ENCODE measurements at places on chromosomes 1 and 21.

DNA sequence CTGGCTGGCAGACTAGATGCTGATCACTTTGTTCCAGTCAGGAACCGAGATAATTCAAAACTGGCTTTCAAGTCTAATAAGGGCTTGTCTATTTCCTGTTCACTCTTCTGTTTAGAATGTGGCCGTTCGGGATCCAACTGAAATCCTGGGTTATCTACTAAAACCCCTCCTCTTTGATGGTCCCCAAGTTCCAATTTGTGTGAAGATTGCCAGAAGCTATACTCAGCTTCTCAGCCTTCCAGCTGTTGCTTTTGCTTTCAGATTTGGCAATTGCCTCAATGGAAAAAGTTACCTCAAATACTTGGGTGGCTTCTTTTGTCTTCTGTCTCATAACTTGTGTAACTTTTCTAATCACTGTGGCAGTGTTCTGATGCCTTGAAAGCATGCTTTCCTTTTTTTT, 43.7 kb downstream of the BTBD8 start:
- no peak for DNase-seq

DNA sequence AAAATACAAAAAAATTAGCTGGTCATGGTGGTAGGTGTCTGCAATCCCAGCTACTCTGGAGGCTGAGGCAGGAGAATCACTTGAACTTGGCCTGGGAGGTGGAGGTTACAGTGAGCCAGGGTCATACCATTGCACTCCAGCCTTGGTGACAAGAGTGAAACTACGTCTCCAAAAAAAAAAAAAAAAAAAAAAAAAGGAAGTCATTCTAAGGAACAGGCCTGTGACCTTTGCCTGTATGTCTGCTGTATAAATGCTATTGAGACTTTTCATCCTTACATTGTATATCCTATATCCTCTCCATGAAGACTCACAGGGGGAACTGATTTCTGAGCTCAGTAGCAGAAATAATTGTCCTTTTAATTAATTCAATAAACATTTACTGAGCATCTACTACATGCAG, 7.5 kb upstream of the CTPS1 start:
- no peak for DNase-seq

DNA sequence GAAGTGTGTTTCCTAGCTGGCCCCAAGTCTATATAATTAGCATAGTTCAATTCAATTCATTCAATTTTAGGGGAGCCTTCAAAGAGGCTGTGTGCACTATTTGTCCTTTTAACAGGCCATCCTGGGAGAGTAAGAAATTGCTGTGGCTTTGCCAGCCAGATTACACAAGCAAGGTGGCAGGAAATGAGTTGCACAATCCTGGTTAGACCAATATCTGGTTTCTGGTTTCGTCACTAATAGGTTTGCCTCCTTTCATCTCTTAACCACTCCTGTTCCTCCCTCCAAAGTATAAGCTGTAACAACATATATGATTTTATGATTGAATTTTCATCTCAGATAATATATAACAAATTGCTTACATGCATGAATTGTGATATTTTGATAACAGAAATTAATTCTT, 84.1 kb upstream of the NEGR1 start:
- peak; percentile 87 for DNase-seq

DNA sequence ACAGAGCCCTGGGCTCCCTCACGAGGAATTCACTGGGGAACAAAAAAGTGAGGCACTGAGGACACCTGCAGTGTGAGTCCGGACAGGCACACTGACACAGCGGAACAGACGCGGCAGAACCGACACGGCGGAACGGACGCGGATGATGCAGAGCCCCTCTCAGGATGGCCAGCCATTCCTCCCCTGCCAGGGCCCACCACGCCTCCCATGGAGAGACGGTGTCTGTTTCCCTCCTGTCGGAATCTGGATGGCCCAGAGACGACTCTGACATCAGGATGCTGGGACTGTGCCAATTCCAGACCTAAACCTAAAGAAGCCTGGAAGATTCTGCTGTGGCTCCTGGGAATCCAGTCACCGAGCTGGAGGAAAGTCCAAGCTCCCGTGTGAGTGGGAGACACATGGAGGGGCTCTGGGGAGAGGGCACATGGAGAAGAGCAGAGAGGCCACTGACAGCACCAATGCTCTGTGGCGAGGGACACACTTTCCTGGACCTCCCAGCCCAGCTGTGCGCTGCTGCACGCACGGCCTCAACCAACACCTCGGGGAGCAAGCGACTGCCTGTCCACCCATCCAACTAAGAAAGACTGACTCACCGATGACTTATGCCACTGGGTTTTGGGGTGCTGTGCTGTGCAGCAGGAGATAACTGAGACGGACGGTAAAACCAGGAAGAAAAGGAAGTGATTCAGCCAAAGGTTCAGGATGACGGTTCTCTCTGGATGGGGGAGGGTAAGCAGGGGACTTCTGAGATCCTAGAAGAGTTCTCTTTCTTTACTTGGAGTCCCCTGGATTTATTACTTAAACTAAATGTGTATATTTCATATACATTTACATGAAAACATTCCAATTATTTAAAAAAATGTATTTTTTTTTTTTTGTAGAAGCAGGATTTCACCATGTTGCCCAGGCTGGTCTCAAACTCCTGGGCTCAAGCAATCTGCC, 23.3 kb downstream of the ZBTB17 start:
- no peak for DNase-seq

Data from NCI-H510A treated with DMSO at 0.1 percent for 48 hours (cell line).